ENCODE measurements at places on chromosomes 12 and 14.

- no peak for DNase-seq
These were observed 8.1 kb upstream of the SLC15A5 start for GRCh38 chr12:16285586-16285985.

DNA sequence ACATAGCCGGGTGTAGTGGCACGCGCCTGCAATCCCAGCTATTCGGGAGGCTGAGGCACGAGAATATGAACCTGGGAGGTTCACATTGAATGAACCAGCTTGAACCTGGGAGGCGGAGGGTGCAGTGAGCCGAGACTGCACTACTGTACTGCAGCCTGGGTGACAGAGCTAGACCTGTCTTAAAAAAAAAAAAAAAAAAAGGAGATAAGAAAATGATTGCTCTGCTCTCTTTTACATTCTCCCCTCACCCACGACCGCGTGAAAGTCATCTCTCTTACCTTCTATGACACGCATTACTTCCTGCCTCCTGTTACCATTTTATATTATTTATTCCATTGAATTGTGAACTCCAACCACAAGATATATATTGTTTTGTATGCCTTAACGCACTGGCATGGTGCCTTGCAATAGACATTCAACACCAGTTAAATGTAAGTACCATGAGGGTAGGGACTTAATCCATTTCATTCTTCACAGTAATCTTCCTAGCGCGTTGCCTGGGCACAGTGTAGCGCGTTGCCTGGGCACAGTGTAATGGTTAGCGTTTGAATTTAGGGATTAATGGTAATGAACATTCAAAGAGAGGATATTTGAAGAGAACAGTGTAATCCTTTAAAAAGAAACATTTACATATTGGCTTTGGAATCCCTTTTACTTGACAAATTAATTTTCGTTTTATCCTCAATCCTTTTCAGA lies 2.7 kb downstream of the RAP1B start:
- no peak for DNase-seq

GRCh38 chr14:67551940-67552339 lies 18.9 kb downstream of the PLEKHH1 start:
- no peak for DNase-seq

DNA sequence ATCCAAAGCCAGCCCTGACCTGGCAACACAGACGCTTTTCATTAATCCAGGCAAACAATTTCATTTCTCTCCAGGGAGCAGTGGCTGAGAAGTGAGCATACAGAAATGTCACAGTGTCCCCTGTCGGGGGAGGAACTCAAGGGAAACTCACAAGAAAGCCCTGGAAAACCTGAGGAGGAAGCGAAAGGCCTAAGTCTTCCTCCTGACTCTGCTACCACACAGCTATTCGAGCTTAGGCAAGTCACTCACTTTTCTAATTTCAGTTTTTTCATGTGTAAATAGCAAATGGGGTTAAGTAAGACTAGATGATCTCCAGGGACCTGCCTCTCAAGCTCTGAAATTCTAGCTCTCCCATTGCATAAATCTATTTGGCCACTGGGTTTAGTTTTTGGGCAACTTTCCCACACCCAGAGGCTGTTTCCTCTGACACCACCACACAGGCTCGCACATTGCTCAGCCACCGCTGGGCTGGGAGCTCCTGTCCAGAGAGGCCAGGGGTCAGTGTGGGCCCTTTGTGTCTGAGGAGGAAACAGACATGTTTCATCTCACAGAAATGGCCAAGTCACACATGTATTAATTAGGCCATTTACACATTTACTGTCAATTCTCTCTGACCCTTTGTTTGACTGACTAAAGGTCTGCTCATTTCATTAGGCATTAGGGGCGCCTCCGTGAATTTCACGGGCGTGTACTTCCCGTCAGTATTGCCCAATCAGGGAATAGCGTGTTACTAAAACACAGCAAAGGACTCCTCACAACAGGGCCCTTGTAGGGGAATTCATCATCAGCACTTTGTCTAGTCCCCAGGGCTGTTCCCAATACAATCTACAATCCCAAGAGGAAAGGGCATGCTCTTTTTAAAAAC lies 9.8 kb upstream of the PNMA1 start:
- DNase-seq, result no peak

GRCh38 chr12:117857632-117858612 lies 110.9 kb downstream of the KSR2 start:
- peak; percentile 33 for DNase-seq

- DNase-seq, result no peak
These were observed 18.0 kb upstream of the YARS2 start for GRCh38 chr12:32773691-32774090.

DNA sequence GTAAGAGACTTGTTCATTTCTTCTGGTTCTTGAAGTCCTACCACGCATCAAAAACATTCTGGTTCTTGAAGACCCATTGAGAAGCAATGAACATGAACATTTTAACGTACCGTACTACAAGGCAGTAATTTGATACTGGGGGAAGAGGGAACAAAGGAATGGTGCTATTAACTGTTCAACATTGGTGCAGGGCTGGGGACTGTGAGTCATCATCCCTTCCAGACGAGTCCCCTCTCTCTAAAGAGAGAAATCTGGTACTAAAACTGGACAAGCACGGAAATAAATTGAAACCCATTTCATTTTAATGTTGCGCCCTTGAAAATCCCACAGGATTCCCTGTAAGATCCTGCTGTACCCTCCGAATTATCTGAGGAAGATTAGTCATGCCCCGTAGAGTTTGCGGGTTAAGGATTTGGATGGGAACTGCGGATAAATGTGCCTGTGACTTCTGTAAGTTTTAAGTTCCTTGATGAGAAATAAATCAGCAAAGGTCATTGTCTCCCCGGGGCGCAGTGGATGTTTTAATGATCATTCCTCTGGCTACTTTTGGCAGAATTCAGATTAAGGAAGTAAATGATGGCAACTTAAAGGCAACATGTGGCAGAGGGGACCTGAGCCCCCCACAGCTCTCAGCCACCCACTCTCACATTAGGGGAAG lies 78.6 kb downstream of the KCNK13 start:
- no peak for DNase-seq

GRCh38 chr14:92493492-92493891 lies 20.1 kb upstream of the RIN3 start:
- no peak for DNase-seq

Data from activated CD4-positive, alpha-beta T cell treated with anti-CD3 and anti-CD28 coated beads for 24 hours (primary cell).